ENCODE measurements at places on chromosomes 12 and 14. TPM values are rescaled to one million over a fixed set of nuclear protein-coding genes. Genes with fewer than 3 reads are reported as not detected.

Gene RPGRIP1
- total RNA-seq = 0.28 TPM

Gene DNAH10
- 0.25 TPM for total RNA-seq

Gene SLCO1B1
- 0.28 TPM for total RNA-seq

Gene SERPINA3
- total RNA-seq = 13.2 TPM

Gene KLRG1
- 1.8 TPM for total RNA-seq

Gene DIO3
- total RNA-seq = 0.07 TPM

Gene NANOG
- total RNA-seq = not detected

Gene OR10G3
- not detected for total RNA-seq

Gene AKAP3
- total RNA-seq = 0.08 TPM

Gene CDKN1B
- total RNA-seq = 16.7 TPM

Gene PLEKHG7
- not detected for total RNA-seq

Gene LMNTD1
- not detected for total RNA-seq

Gene ARHGDIB
- 0.88 TPM for total RNA-seq

Gene ARHGEF25
- total RNA-seq = 5.5 TPM

Gene FAM222A
- total RNA-seq = 4.6 TPM

Gene GPD1
- total RNA-seq = 0.14 TPM

Gene RD3L
- total RNA-seq = not detected

Gene MORN3
- 0.15 TPM for total RNA-seq
